NCI-H1105 treated with DMSO at 0.1 percent for 48 hours (cell line): ENCODE measurements at places on chromosomes 2 and 18.
A peak's percentile ranks its signal among the peaks of the same experiment; 100 is the strongest.

GRCh38 chr2:37436323-37436722, 91.9 kb downstream of the QPCT start:
- no peak for DNase-seq

DNA sequence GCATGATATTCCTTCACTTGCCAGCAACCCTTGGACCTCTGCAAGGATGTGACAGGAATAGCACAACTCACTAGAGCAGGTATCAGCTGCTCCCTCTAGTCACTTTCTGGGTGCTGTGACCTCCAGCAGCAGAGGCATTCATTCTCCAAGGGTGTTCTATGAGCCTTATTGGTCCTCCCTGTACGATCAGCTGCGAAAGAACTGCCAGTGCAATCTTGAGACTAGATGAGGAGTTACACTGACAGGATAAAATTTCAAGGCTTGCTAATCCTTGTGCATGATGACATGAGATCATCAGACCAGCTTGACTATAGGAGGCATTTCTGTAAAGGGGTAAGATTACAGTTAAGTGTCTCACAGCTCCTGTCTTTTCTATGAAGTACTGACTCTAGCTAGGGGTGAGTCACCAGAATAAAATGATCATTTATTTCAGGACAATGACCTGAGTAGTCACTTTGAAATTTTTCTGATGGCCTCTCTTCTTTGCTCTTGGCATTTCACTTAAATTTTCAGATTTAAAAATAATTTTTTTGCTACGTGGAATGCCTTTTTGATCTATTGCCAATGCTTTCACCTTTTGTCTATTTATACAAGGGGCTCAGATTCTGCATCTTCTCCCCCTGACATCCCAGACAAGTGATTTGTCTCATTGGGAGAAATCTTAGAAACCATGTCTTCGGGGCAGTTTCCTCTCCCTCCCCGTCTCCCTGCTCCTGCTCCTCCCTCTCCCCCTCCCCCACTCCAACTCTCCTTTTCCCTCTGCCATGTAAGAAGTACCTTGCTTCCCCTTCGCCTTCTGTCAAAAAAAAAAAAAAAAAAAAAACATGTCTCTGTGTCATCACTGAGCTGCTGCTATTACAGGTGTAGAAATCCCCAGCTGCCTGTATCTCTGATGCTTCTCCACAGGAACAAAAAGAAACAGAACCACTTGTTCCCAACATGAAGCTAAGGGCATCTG, 49.2 kb upstream of the FRZB start:
- DNase-seq = no peak

- no peak for DNase-seq
Measured at GRCh38 chr2:72211777-72212485, 64.3 kb upstream of the CYP26B1 start.

- no peak for DNase-seq
Measured at GRCh38 chr2:75513616-75514170, 47.0 kb downstream of the EVA1A start.

DNA sequence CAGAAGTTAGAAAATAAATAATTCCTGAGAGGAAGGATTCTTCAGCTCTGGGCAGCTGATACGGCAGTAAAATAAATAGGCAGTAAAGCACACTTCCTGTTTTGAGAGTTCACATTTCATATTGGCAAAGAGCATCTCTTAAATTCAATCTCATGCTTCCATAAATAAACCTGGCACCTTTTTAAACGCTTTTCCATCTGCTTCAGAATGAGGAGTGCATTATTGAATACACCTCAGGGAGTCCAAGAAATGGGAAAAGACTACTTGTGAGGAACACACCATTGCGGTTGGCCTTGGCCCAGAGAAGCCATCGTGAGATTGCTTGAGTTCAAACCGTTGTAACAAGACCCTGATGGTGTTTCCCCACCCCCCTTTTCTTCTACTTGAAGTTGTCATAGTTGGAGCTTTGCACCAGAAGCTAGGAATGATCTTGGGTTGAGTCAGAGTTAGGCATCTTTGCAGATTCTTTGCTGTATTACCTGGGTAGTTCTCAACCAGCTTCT, 123.9 kb downstream of the RDH14 start:
- no peak for DNase-seq

DNA sequence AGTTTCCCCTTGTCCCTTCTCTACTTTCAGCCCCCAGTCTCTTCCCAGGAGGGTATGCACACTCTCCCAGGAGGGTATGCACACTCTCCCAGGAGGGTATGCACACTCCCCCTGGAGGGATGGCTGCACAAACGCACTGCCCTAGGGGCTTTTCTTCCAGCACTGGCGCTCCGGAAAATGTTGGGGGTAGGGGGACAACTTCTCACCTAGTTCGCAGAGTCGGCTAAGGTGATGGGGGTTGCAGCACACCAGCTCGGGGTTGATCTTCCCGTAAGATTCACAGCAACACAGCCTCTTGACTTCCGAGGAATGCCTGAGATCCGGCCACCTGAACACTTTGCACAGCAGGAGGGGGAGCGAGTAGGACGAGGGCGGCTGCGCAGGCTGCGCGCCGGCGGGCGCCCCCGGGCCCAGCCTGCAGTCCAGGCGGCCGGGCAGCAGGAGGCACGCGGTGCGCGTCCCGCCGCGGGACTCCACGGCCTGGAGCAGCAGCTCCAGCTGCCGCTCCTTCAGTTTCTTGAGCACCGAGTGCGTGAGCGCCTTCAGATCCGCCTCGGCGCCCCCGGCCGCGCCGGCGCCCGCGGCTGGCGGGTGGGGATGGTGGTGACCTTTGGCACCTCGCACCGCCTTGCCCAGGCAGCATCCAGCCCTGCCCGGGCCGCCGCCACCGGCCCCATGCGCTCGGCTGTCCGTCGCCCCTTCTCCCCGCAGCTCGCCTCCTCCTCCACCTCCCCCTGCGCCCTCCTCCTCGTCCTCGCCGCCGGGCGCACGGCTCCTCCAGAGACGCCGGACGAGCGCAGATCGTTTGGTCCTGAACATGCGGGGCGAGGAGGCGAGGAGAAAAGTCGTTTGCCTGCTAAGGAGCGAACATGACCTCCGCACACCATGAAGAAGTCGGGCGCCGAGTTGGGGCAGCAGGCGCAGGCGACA, 894 bp downstream of the SMAD7 start:
- DNase-seq = peak; percentile 63

GRCh38 chr18:4854671-4855070, 342.4 kb downstream of the AKAIN1 start:
- DNase-seq = no peak

DNA sequence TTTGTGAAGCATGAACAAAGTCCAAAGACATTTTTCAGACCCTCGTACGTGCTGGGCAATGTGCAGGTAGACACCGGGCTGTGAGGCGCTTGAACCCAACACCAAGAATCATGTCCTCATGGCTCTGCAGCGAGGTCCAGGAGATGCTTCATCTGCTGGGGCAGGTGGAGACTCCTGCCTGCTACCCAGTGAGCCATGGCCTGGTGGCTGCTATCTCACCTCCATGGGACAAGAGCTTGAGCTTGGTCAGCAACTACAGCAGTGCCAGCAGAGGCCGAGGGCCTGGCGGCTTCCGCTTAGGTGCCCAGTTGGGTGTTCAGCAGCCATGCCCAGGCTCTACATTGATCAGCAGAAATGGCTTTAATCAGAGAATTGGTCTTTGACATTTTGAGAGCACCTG, 281.0 kb upstream of the HS6ST1 start:
- DNase-seq = no peak

- DNase-seq = no peak
Measured at GRCh38 chr18:32598144-32598543, 127.5 kb upstream of the GAREM1 start.

DNA sequence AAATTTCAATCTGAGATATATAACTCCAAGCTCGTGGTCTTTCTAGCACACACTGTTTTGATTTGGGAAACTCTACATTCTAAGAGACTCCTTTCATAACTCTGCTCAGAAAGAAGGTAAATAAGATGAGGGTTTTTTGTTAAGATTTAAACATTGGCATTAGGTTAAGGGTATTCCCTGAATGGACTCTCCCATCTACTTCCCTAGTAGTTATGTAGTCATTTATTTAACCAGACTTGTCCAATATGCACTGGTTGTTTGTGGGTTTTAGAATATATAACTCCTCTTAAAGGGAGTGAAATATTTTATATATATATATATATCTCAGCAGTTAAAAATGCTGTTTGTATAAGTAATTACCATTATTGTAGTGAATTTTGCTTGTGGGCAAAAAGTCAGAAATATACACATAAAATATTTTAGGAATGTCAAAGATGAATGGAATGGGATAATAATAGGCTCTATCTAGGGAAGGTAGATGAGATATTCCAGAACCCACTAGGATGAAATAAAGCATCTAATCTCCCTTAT, 61.5 kb upstream of the WDR75 start:
- no peak for DNase-seq

- no peak for DNase-seq
Measured at GRCh38 chr2:134399096-134399495, 145.2 kb downstream of the MGAT5 start.

DNA sequence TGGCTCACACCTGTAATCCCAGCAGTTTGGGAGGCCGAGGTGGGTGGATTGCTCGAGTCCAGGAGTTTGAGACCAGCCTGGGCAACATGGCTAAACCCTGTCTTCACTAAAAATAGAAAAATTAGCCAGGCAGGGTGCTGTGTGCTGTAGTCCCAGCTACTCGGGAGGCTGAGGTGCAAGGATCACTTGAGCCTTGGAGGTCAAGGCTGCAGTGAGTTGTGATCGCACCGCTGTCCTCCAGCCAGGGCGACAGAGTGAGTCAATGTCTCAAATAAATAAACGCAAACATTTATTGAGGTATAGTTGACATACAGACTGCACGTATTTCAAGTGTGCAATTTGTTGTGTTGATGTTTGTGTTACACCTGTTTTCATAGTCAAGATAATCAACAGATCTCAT, 19.7 kb downstream of the EPC2 start:
- no peak for DNase-seq

DNA sequence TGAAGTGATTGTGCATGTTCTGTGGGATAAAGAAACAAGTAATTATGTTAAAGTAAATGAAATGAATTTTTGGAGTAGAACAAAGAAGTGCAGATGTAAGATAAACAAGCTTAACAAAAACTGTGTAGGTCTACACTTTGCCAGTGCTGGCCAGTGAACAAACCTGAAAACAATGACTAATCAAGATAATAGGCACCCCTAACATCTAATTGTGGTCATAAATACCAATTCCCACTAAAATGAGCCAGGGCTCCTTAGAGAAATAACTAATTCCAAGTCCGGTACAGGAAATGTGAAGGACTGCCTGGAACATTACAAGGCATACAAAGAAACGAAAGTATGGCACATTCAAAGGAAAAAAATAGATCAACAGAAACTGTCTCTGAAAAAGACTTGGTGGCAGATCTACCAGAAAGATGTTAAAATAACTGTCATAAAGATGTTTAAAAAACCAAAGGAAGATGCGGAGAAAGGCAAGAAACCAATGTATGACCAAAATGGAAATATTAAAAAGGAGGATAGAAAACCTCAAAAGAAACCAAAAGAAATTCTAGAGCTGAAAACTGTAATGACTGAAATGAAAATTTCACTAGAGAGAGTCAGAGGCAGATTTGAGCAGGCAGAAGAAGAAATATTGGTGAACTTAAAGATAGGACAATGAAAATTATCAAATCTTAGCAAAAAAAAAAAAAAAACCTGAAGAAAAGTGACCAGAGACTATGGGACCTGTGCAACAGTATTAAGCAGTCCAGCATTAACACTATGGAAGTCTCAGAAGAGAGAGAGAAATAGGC, 94.7 kb upstream of the SLC66A3 start:
- no peak for DNase-seq

GRCh38 chr2:27000228-27000627, 29.8 kb downstream of the MAPRE3 start:
- no peak for DNase-seq

GRCh38 chr2:9967053-9967775, 15.7 kb downstream of the GRHL1 start:
- DNase-seq = no peak

GRCh38 chr2:53129851-53130250, 637.8 kb upstream of the CHAC2 start:
- no peak for DNase-seq
